ENCODE measurements at places on chromosomes 4 and X. TPM values are rescaled to one million over a fixed set of nuclear protein-coding genes. Genes with fewer than 3 reads are reported as not detected.

DNA sequence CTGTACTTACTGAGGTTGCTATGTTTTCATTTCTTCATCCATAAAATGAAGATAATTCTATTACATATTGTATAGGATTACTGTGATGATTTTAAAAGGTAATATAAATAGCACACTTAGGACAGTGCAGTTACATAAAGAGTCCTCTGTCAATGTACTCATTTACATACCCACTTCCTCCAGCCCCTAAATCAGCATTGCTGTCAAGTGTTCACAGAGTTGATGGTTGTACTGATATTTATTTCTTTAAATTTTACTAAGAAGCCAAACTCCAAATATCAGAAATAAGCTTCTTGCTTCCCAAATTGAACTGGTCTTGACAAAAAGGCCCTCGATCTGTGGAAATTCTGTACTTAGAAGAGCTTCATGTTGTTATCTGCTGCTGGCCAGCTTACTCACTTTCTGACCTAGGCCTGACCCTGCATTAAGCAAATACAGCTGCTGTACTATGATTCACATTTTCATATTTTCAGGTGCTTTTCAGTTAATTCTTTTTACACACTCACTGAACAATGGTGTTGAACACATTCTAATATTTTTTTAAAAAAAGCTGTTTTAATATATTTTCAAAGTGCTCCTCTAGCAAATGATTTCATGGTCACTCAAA is 259.6 kb downstream of the UNC5C start:
- DNase-seq = no peak

DNA sequence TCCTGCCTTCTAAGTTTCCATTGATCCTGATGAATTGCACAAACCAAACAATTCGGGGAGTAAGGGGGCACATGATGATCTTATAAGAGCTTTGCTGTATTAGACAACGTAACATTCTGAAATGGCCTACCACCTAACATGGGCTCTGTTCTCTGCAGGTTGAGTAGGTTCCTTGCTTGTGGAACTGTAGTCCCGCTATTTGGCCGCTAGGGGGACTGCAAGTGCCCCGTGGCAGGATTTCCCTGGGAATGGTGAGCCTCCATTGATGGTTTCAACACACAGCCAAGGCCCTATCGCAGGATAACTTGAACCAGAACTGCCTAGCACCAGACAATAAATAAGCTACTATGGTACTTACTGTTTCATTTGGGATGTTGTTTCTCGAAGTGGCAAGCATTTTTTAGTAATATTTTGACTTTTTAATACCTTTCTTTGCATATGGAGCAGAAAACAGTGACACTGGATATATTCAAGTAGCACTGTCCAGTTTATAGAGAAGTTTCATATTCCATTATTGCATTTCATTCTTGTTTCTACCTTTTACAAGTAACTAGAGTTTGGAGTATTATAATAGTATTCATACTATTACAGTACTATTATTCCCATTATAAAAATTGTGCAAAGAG is 11.9 kb downstream of the AR start:
- DNase-seq = peak; percentile 15

Gene NEK1
- 13.8 TPM for total RNA-seq

DNA sequence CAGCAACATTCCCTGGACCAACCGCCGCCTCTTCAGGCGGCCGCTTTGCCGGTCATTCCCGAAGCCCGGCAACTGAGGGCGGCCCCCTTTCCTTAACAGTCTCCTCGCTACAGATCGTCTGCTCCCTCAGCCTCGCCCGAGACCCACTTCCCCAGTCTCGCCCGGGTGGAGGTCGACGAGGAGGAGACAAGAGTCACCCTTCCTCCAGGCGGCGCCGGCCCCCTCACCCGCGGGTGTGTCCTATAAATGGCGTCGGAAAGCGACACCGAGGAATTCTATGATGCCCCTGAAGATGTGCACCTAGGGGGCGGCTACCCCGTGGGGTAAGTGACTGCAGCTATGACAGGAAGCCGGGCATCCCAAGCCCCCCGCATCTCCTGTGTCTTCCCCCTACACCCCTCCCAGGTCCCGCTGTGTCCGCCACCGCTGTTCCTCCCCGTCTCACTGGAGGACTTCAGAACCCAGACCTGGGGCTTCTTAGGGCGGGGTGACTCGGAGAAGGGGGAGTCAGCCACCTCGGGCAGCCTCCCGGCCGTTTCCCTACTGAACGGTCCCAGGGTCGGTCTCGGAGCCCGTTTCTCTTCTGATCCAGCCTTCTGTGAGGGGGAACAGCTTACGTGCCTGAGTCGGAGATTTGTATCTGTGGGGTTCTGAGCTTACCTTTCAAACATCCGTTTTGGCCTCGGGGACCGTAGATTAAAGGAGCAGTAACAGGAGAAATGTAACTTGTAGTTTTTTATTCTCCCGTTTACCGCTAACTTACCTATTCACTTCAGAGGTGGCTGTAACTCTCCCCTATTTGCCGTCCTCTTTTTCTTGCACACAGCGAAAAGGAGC is 570 bp downstream of the WDR44 start:
- DNase-seq = peak; percentile 22

- DNase-seq = no peak
Observed at GRCh38 chrX:136691028-136691809, 43.3 kb downstream of the CD40LG start.

DNA sequence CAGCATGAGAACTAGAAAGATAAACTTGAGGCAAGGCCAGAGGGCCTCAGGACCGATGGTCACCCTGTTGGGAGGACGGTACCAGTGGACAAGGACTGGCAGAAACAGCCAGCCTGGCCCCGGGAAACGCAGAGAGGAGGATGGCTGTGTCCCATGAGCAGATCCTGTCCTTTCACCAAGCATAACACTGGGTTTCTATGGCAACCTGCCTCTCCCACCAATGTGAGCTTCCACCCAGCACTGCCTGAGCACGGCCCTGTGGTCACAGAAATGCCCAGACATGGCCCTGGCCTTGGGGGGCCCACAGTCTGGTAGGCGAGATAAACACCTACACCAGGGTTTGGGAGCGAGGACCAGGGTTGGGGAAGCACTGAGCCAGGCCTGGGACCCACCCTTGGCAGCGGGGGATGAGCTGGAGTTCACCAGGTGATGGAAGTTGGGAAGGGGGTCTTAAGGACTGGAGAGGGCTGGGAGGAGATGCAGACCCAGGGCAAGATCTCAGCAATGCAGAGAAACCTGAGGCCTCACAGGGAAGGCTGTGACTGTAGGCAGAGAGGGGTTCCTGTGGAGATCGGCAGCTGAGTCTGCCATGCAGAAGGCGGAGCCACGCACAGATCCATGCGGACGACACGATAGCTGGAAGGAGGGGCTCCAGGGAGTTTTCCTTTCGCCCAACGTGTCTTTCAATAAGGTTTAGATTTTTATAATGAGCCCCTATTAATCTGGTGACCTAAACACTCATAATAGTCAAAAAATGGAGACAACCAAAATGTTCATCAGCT is 32.7 kb upstream of the CRMP1 start:
- DNase-seq = no peak

DNA sequence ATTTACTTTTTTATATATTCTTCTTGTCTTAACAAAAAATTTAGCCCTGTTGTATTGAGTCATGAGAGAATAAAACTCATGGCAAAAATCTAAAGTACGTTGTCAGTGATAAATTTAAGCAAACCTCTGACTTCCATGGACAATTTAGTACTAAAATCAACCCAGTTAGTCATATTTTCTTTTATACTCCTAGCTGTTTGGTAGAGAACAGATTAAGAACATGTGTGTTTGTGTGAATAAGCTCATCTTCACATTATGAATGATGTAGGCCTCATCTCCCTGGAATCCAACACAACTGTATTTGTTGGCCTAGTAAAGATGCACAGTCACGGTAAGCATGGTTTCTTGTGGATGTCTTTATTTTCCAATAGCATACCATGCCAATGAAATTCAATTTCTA is 40.8 kb upstream of the FAM47B start:
- no peak for DNase-seq

DNA sequence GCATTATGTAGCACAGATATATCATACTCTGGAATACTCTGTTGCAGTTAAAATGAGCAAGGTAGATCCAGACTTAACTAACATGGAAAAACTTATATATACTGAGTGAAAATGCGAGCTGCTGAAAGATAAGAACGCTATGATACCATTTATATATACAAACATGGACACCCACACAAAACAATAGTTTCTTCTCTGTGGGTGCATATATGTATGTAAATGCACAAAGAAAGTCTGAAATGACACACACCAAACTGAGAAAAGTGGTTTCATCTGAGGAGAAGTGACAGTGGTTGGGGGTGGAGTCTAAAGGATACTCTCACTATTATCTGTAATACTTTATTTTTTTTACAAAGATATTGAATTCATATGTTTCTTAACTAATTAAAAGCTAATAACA is 12.2 kb upstream of the FGF2 start:
- no peak for DNase-seq

Gene GYPE
- 0.43 TPM for total RNA-seq

DNA sequence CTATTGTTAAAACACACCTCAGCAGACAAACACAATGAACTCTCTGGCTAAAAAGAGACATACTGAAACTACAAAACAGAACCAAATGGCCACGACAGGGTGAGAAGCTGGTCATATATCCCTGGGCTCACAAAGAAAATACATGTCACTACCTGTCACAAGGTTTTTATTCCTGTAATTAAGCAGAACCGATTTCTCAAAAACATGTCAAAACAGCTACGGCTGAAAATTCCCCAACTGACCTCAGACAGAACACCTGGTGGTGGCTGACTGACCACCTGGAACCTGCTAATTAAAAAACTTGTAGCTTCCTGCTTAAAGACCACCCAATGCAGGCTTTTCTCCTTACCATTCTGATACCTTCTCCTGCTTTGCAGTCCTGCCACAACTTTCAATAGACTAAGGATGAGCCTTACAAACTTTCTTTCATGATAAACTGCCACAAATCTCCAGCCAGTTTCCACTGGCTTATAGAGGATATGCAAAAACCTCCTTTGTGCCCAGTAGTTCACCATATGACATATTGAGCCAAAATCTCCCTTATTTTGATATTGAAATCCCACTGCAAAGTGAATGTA is 571.9 kb downstream of the SPOCK3 start:
- no peak for DNase-seq

Gene UGT2B10
- total RNA-seq = 10.2 TPM

- no peak for DNase-seq
Observed at GRCh38 chrX:53332204-53332603, 50.8 kb upstream of the IQSEC2 start.

GRCh38 chrX:139831675-139832456 is 101.0 kb downstream of the ATP11C start:
- no peak for DNase-seq

DNA sequence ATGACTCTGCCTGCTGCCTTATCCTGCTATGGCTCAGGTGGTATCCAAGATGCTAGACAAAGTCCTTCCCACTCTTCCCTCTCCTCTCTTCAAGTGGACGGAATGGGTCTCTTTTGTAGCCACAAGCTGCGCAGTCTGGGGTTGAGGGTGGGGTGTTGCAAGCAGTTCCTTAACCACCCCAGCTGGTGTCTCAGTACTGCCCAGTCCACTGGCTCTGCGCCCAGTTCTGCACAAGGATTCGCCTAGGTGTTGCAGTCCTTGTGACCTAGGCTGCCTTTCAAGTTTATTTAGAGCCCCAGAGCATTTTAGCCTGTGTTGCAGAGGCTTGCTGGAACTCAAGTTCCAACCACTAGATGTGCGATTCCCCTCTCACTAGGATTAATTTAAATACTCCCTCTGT is 120.7 kb downstream of the NEXMIF start:
- DNase-seq = no peak

DNA sequence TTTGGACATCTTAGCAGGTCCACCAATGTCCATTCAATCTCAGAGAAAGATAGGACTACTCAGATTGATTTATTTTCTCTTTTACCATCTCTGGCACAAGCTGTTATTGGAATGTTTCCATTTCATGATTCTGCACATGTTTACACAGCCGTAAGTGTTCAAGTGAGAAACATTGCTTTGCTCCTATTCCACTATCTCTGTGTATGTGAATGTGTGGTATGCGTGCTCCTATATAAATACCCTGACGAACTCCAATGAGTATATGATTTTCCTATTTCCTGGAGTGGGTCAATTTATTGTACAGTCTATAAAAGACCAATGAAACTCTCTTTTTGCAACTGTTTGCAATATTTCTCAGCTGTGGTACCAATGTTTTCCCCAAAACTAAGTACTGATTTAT is 221.0 kb upstream of the GALNT7 start:
- no peak for DNase-seq

Gene STARD8
- 6.1 TPM for total RNA-seq

DNA sequence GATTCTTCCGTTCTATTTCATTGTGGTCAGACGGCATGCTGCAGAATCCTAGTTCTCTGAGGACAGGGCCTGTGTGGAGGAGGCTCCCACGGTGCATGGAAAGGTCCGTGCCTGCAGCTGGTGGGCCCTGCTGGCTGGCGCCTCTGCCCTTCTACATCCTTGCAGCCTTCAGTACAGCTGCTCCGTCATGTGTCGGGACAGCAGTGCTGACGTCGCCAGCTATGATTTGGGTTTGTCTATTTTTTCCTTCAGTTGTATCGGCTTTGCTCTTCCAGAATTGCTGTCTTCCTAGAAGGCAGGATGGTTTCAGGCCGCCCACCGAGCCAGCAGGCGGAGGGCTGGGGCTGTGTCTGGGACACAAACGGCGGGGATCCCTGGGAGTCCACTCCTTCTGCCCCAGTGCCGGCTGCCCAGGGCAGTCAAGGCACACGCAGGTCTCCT is 32.1 kb upstream of the CPLX1 start:
- no peak for DNase-seq

- DNase-seq = no peak
Observed at GRCh38 chr4:1783970-1784369, 9.1 kb upstream of the FGFR3 start.

- no peak for DNase-seq
Observed at GRCh38 chr4:24260133-24260715, 324.1 kb downstream of the DHX15 start.

GRCh38 chrX:148755111-148755510 is 254.7 kb downstream of the AFF2 start:
- DNase-seq = no peak

DNA sequence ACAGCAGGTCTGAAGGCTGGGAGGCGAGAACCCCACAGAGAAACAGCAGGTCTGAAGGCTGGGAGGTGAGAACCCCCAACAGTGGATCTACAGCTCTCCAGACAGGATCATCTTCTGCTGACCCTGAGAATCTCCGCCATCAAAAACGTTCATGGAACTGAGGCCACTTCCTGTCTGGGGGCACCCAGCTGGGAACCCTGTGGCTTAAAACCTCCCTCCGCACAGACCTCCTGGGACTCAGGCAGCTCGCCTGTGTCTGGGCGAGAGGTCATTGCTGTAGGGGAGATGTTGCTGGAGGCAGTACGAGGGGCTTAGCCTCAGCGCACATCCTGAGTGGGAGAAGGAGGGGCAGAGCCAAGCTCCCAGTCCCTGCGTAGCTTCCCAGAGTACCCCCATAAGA is 15.1 kb upstream of the CLDN24 start:
- DNase-seq = no peak
